ENCODE measurements at places on chromosomes 2 and 18.

GRCh38 chr2:234296991-234297390, 199.9 kb downstream of the ARL4C start:
- no peak for DNase-seq

GRCh38 chr2:47357483-47357882, 45.5 kb upstream of the MSH2 start:
- DNase-seq, result no peak

DNA sequence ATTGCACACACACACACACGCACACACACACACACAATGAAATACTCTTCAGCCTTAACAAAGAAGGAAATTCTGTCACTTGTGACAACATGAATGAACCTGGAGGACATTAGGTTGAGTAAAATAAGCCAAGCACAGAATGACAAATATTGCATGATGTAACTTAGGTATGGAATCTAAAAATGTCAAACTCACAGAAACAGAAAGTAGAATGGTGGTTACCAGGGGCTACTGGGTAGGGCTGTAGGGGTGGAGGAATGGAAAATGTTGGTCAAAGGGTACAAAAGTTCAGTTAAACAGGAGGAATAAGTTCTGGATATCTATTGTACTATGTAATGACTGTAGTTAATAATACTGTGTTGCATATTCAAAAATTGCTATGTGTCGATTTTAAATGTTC, 29.5 kb downstream of the SCN2A start:
- DNase-seq, result no peak

DNA sequence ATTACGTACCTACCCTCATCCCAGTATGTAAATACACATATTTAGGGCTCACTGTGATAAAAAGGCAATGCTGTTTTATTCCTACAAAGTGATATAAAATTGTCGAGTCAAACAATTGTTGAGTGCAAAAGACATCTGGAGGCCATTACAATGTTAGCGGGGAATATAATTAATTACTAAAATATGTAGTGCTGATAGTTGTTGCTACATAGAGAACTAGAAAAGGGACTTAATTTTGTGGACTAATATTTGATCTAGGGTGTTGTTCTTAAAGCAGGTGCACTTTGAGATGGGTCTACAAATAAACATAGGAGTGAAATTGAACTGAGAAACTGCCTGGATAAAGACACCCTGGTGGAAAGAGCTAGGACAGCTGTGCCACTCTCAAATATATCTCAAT, 300.1 kb downstream of the NOL4 start:
- DNase-seq, result peak; percentile 25

DNA sequence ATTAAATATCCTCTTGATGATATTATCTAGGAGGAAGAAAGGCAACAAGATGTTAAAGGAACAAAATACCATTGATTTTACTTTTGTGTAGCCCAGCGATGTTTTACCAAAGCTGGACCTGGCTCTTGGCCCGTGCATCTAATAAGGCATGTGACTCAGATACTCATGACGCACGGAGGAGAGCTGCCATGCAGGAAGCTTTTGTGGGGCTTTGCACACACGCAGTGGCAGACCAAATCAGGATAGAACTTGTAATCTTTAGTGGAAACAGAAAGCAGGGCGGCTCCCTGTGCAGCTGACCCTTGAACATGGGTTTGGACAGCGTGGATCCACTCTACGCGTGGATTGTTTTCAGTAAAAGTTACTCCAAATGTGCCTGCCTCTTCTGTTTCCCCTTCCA, 190.0 kb downstream of the NAPG start:
- no peak for DNase-seq

DNA sequence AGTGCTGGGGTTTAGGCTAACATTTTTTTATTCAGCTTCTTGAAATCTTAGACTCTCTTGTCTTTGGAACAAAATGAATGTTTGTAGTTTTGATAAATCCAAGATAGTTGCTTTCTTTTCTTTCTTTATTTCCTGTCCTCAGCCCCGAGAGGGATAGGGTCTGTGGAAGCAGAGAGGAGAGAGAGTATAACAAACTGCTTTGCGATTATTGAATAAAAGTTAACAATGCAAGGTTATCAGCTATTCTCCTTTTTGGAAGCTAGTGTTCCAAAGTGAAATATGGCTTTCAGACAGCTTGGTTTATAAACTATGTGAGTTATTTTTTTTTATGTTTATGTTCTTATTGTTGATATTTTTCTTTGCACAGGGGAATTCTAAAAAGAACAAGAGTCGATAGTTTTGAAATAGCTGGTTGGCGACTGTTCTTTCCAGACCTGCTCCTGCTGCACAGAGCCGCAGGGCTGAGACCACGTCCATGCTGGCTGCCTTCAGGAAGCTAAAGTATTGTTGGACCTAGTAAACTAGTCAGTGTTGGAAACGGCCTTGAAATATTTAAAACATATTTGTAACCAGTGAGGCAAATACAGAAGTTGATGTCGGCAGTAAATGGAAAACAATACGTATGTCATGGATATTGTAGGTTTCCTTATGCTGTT, 15.5 kb upstream of the STON1 start:
- DNase-seq, result no peak

- DNase-seq, result no peak
Measured at GRCh38 chr2:54306556-54306955, 50.5 kb upstream of the TSPYL6 start.

All from NCI-H1105 (cell line).